ENCODE measurements at places on chromosomes 3 and 15. TPM values are rescaled to one million over a fixed set of nuclear protein-coding genes. Genes with fewer than 3 reads are reported as not detected.

SUSD5 gene
- 1.5 TPM for total RNA-seq

GOLGA6L4 gene
- total RNA-seq: 0.78 TPM

SLC2A2 gene
- not detected for total RNA-seq

GPR156 gene
- 0.92 TPM for total RNA-seq

BBS4 gene
- 21.5 TPM for total RNA-seq

RYR3 gene
- 0.42 TPM for total RNA-seq

ZNF662 gene
- total RNA-seq: 1.1 TPM

RBP2 gene
- total RNA-seq: not detected

DAZL gene
- total RNA-seq: not detected

SLC28A2 gene
- not detected for total RNA-seq

UROC1 gene
- not detected for total RNA-seq

ANKRD63 gene
- total RNA-seq: not detected

PPP1R14D gene
- not detected for total RNA-seq

MYLK gene
- total RNA-seq: 238 TPM

SCN5A gene
- total RNA-seq: 0.30 TPM

GABRR3 gene
- total RNA-seq: not detected

FNDC3B gene
- total RNA-seq: 348 TPM

GOLGA8S gene
- total RNA-seq: not detected

GHSR gene
- not detected for total RNA-seq

FBXO40 gene
- not detected for total RNA-seq

NEIL1 gene
- 5.5 TPM for total RNA-seq

ADAMTS9 gene
- total RNA-seq: 6.5 TPM

FBXL22 gene
- total RNA-seq: 0.59 TPM

LMAN1L gene
- not detected for total RNA-seq

LRRC31 gene
- total RNA-seq: not detected

CCDC32 gene
- total RNA-seq: 17.0 TPM

DNASE1L3 gene
- not detected for total RNA-seq

PTH1R gene
- total RNA-seq: not detected

FEZF2 gene
- not detected for total RNA-seq

SPATA12 gene
- not detected for total RNA-seq

GPR160 gene
- total RNA-seq: not detected

PP2D1 gene
- total RNA-seq: not detected

ASB14 gene
- 0.05 TPM for total RNA-seq

AHSG gene
- under 0.01 TPM for total RNA-seq

DAPK2 gene
- not detected for total RNA-seq

GPR176 gene
- total RNA-seq: 142 TPM

TMED3 gene
- 134 TPM for total RNA-seq

SAXO2 gene
- total RNA-seq: 1.2 TPM

C3orf80 gene
- 3.6 TPM for total RNA-seq

GLDN gene
- total RNA-seq: under 0.01 TPM

MOBP gene
- not detected for total RNA-seq

CLRN1 gene
- not detected for total RNA-seq

Data from smooth muscle cell of the umbilical artery (primary cell).